ENCODE measurements at places on chromosomes 2 and 18.
A peak's percentile ranks its signal among the peaks of the same experiment; 100 is the strongest.

DNA sequence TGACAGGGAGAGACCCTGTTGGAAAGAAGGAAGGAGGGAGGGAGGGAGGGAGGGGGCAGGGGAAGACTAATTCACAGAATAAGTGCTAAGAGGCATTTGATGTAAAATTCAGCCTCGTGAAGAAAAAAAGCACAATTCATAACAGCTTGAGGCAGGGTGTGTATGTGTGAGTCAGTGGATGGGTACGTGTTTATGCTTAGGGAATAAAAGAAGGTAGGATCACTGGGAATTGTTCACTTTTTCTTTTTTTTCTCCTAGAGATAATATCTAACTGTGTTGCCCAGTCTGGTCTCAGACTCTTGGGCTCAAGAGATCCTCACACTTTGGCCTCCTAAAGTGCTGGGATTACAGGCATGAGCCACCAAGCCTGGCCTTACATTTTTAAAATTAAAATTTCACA is 39.2 kb downstream of the WDR33 start:
- no peak for DNase-seq

GRCh38 chr2:161713706-161714105 is 89.5 kb downstream of the SLC4A10 start:
- no peak for DNase-seq

DNA sequence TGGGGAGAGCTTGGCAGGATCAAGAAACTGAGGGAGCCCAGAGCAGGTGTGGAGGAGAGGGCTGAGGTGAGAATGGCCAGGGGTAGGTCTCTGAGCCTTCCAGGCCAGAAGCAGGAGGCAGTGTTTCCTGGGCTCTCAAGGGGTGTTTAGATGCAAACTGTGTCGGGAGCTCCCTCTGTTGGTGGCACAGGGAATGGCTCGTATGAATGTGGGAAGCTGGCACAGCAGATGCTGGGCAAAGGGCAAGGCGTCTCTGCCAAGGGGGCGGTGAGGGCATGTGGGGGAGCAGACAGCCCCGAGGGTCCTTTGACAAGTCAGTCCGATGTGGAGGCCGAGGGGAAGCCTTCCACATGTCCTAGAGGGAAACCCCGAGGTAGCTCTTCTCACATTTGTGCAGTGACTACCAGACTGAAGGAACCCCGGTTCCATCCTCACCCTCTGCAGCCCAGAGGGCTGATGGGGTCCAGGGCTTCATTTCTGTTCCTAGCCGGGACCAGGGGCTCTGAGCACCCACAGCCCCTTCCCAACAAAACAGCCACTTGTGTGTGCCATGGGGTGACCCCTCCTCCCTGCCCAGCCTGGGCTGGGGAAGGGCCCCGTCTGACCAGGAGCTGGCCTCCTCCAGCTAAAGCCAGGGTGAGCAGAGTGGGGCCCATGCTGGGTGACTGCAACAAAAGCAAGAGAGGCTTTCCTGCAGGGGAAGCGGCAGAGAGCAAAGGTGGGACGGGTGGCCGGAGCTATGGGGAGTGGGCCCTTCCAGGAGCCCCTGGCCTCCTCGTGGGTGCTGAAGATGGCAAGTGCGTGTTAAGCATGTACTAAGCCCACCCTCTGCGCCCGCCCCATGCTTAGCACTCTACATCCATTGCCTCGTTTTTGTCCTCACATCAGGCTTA is 103.4 kb downstream of the SEPTIN10 start:
- no peak for DNase-seq

DNA sequence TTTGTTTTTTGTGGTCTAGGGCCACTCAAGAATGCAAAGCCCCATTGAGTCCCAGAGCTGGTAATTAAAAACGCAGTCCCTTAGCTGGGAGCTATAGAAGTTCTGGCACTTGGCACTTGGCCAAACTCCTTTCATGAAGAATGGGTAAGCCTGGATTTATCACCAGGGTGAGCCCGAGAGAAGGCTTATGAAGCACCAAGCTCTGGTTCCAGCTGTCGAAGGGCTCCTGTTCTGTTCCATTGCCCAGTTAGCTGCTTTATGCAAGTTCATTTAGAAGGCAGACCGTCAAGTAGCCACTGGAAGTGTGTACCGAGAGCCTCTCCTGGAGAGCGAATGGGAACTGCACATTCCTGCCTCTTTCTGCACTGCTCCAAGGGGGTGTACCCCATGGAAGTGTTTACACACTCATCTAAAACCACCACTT is 14.2 kb downstream of the ECEL1 start:
- no peak for DNase-seq

GRCh38 chr2:37653805-37654378 is 17.6 kb downstream of the CDC42EP3 start:
- DNase-seq: peak; percentile 19

- DNase-seq: no peak
These were observed 107.0 kb downstream of the EXOC6B start for GRCh38 chr2:72718876-72719275.

DNA sequence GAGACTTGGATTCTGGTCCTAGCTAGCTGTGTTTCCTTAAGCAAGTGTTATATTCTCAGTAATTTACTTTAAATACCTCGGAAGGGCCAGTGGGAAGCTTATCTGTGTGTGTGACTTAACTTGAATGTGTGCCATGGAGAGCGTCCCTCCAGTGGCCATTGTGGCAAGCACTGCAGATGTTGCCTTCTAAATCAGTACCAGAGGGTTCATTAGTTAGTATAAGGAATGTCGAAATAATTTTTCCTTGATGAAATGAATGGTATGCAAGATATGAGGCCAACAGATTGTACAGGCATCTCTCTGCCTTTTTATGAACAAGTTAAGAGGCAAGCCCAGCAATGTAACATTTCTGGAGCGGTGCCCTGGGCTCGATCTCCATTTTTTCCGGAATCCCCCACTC is 52.0 kb downstream of the FBXO36 start:
- no peak for DNase-seq

GRCh38 chr2:227804975-227805374 is 8.7 kb upstream of the CCL20 start:
- DNase-seq: no peak

DNA sequence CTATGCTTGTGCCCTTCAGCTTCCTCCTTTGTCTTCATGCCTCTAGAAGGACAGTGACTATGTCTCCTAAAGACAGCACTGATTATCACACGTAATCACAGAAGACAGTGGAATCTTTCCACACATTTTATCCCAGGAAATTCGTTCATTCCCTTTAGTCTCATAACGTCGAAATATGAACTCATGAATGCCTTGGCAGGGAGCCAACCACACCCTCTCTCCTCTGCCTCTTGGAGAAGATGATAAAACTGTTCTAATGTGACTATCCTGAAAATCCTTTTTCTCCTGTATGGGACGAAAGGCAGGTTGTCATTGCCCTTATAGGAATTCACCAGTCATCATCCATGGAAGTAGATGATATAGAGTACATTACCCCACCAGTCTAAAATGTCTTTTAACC is 726.6 kb upstream of the FANCL start:
- DNase-seq: no peak

DNA sequence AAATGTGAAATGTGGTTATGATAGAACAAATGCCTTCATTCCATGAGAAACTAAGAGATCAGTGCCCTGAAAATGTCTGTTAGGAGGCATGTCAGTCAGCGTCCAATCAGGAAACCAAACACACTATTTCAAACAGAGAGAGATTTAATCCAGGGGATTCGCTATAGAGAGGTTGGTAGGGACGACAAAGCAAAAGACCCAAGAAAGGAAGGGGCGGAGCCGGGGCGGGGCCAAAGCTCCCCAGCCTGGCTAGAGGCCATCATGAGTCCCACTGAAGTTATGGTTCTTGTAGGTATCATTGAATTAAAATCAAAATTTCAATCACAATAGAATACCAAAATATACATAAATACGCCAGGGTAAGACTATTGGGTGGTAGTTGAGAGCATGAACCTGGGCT is 32.9 kb upstream of the RNF149 start:
- no peak for DNase-seq

- no peak for DNase-seq
These were observed 192.0 kb upstream of the TANK start for GRCh38 chr2:160968183-160968582.

GRCh38 chr2:158688721-158689120 is 106.4 kb upstream of the DAPL1 start:
- DNase-seq: no peak

- DNase-seq: no peak
These were observed 160.1 kb upstream of the MAPRE2 start for GRCh38 chr18:34880882-34881834.

DNA sequence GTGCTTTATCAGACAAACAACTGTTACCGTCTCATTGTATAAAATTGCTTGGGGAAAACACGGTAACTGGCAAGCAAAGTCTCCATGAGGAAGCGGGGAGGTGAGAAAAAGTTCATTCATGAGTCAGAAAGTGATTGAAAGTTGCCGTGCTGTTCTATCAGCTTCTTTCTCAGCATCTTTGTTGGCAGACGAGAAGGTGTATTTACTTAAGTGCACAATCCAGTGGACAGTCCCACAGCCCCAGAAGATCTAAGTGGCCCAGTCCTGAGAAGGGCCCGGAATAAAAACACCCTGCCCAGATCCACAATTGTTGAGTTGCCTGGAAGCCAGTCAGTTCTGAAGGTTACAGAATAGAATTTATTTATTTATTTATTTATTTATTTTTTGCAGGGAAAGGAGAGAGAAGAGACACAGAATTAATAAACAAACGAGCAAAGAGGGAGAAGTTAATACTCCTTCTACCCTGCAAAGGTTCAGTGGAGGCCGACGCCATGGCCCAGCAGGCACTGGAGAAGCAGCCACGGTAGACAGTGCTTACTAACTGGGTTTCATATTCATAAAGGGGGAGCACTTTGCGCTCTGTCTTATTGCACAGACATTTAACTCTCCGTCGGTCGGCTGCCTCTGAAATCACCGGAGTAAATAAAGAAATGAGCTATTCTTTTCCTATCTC is 676.0 kb upstream of the SALL3 start:
- no peak for DNase-seq

- no peak for DNase-seq
These were observed 27.2 kb downstream of the GALNT14 start for GRCh38 chr2:31110998-31111397.

DNA sequence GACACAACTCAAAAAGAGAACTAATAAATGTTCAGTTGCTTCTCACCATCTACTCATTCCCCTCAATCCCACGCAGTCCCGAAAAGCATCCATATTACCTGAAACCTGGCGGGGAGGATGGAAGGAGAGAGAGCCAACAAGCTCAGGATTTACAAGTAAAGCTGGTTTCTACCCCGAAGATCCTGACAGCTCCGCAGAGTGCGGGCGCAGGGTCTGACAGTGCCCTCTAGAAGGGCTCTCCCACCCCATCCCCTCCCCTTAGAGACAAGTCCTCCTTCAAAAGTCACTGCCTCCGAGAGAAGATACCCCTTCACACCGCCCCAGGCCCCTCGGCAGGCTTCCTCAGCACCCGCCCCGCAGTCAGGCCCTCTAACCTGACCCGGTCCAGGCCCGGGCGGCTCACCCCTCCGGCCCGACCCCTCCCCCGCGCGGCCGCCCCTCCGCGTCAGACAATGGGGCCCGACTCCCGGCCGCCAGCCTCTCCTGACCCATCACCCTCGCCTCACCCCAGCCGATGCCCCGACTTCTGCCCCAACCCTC is 550 bp downstream of the RAB1A start:
- peak; percentile 37 for DNase-seq

- no peak for DNase-seq
These were observed 140.2 kb downstream of the TGIF1 start for GRCh38 chr18:3590096-3590630.

DNA sequence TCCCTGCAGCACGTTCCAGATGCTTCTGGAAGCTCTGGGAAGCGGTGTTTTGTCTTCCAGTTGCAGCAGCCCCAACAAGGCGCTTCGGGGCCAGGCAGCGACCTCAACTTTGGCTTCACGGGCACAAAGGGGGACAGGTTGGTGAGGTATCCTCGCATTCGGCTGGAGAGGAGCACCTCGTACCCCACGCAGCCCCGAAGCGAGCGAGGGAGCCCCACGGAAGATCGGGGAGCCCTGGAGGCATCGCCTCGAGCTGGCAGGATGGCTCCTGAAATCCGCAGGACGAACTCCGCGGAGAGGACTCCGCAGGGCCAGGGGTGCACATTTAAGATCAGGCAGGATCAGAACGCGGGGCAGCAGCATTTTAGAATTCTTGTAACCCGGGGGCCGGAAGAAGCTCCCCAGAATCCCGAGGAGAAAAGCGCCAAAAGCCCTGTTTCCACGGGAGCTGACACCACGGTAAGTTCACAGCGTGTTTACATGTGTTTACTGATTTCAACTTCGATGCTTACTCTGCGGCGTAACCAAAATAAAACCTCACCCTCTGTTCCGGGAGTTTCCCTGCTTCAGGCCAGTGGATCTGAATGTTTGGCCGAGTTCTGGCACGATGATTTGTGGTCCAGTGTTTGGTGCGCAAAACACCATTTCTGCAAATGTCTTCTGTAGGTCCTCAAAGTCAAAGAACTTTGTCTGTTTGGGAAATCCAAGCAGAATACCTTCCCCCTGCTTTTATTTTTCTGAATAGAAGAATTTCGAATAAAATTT is 212.5 kb downstream of the NEDD4L start:
- DNase-seq: peak; percentile 5

DNA sequence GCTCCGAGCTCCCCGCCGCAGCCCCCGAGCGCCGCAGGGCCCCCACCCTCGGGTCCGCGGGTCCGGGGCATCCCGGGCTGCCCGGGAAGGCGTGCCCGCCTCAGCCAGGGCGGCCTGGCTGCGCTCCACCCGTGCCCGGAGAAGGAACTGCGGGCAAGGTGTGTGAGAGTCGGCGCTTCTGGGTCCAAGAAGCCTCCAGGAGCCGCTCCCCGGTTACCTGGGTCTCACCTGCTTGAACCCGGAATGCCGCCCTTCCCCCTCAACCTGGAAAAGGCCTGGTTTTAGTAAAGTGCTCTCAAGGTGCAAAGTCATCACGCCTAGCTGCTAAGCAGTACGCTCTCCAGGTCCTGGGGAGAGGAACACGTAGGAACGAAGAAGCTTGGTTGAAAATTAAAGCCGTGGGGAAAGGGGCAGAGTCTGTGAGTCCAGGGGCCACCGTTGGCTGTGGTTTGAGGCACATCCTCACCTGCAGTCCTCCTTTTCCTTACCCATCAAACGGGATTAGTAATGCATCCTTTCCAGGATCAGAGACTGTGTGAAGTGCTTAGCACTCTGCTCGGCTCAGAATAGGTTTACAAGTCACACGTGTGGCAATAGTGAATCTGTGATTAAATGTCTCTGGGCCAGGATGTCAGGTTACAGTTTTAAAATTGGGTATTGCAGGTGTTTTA is 1.2 kb downstream of the ASAP2 start:
- no peak for DNase-seq

- no peak for DNase-seq
These were observed 116.9 kb downstream of the AGAP1 start for GRCh38 chr2:235610696-235611257.

DNA sequence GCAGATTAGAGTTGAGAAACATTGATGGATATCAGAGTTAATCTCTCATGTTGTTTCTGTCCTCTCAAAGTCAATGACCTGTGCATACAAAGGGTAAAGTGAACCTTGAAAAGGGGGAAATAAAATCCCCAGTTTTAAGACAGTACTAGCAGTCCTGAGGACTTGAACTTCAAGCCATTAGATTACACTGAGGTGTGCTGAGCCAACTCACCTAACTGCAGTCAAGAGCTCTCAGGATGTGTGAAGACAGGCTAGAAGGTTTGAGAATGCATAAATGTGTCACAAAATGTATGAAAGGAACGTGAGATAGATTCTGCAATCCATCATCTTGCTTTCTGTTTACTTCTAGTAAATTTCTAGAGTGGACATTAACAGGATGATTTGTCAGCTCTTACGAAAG is 35.5 kb downstream of the DOCK10 start:
- DNase-seq: no peak
